ENCODE measurements at places on chromosomes 3 and 15.

- DNase-seq = no peak
Measured at GRCh38 chr3:187185759-187186158, 11.5 kb upstream of the RTP1 start.

DNA sequence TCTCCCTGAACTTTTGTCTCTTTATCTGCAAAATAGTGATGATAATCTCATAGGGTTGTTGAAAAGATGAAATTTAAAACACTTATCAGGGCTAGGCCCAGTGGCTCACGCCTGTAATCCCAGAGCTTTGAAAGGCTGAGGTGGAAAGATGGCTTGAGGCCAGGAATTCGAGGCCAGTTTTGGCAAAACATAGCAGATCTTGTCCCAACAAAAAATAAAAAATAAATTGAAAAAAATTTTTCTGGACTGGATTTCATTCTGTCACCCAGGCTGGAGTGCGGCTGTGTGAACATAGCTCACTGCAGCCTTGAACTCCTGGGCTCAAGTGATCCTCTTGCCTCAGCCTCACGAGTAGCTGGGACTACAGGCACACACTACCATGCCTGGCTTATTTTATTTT, 29.6 kb downstream of the LMLN start:
- DNase-seq = no peak

DNA sequence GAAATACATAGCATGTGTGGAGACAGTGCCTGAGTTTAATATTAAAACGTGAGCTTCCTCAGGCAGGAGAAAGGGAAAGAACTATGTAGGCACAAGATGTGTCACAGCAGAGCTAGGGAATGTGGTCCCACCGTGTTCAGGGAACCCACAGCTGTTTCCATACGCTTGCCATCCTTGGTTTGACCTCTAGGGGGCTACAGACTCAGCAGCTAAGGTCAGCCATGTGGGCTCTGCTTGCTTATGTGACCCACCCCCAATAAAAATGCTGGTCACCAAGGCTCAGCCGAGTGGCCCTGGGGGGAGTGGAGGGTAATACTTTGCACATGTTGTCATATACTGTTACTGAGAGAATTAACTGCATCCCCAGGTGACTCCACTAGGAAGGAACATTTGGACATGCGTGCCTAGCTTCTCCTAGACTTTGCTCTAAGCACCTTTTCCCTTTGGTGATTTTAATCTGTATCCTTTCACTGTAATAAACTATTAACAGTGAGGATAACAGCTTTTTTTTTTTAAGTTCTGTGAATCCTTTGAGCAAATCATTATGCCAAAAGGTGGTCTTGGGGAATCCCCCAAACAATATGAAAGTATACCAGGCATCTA, 3.3 kb downstream of the TUBGCP5 start:
- peak; percentile 29 for DNase-seq

GRCh38 chr3:127612966-127613365, 14.8 kb downstream of the MCM2 start:
- DNase-seq = no peak

GRCh38 chr3:169344465-169344864, 319.0 kb downstream of the MECOM start:
- no peak for DNase-seq

DNA sequence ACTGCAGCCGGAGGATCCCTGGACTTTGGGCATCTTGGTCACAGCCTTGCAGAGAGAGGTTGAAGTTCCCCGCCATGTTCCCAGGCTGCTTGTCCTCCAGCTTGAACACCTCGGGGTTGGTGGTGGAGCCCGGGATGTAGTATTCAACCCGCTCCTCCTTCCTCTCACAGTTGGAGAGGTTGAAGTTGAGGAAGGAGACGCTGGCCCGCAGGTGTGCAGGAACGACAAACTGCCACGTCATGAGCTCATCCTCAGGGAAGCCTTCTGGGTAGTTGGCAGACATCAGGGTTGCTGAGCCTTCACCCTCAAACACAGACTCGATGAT, 35.7 kb downstream of the CDCP1 start:
- DNase-seq = no peak

GRCh38 chr3:139506766-139507165, 30.4 kb upstream of the RBP2 start:
- DNase-seq = peak; percentile 31

DNA sequence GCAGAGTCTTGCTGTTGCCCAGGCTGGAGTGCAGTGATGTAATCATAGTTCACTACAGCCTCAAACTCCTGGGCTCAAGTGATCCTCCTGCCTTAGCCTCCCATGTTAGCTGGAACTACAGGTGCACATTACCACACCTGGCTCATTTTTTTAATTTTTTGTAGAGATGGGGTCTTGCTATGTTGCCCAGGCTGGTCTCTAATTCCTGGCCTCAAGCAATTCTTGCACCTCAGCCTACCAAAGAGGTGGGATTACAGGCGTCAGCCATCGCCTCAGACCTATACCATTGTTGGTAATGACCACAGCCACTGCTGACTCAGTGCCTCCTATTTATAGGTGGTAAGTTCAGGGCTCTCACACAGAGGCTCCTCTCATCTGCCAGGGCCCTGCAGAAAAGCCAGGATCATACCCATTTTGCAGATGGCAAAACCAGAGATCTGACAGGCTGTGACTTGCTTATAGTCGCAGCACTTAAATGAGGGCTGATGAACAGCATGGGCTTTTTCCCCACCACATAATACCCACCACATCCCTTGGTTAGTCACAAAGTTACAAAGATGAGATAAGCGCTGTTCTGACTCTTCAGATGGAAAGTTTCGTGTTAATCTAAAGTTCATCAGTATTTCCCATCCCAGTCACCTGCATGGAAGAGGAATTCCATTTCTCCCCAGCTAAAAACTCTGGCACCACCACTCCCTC, 21.8 kb upstream of the SPATA12 start:
- no peak for DNase-seq

DNA sequence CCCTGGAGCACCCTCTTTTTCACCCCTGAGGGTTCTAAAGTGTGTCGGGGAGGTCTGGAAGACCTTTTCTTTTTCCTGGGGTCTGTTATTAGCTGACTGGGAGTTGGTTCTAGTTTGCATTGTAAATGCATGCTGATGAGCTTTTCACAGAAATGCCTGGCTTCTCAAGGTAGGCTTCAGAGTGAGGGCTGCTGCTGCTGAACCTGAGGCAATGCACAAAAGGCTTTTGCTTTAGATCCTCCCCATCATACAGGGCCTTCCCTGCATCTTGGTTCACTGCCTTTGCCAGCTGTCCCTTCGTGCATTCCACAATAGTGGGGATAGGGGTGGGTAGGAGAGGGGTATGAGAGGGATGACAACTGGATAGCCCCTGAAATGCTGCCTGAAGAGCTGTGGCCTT, 46.6 kb downstream of the FAH start:
- no peak for DNase-seq

DNA sequence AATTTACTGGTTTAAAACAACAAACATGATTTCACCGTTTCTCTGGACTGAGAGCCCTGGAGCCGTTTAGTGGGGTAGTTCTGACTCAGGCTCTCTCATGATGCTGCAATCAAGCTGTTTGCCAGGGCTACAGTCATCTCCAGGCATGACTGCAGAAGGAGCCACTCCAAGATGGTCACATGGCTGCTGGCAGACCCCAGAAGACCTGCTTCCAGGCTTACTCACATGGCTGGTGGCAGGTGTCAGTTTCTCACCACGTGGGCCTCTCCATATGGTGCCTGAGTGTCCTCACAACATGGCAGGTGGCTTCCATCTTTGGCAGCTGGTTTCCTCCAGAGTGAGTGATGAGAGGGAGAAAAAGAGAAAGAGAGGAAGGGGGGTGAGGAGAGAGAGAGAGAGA, 378.3 kb upstream of the RGMA start:
- no peak for DNase-seq

DNA sequence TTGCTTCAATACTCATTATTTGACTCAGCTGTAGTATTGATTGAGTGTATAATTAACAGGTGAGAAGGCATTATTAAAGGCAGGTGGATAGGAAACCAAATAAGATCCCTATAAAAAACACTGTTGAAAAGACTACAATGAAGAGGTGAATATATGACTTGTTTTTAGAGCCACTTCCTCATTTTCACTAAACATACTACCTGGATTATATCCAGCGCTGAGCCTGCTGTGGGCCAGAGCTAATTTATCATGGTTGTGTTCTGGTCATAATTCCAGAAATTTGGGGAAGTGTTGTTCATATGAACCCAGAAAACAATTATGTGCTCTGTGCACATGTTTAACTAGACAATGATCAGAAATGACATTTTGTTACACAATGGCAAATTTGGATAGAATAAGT, 235.3 kb upstream of the MME start:
- no peak for DNase-seq

- no peak for DNase-seq
Measured at GRCh38 chr3:56624725-56625124, 58.3 kb downstream of the TASOR start.

Data from Calu3 (cell line).